PC-3 (cell line): ENCODE measurements at places on chromosomes 12 and 14. TPM values are rescaled to one million over a fixed set of nuclear protein-coding genes. Genes with fewer than 3 reads are reported as not detected.

The INHBE gene
- total RNA-seq: not detected in 2 replicates

DNA sequence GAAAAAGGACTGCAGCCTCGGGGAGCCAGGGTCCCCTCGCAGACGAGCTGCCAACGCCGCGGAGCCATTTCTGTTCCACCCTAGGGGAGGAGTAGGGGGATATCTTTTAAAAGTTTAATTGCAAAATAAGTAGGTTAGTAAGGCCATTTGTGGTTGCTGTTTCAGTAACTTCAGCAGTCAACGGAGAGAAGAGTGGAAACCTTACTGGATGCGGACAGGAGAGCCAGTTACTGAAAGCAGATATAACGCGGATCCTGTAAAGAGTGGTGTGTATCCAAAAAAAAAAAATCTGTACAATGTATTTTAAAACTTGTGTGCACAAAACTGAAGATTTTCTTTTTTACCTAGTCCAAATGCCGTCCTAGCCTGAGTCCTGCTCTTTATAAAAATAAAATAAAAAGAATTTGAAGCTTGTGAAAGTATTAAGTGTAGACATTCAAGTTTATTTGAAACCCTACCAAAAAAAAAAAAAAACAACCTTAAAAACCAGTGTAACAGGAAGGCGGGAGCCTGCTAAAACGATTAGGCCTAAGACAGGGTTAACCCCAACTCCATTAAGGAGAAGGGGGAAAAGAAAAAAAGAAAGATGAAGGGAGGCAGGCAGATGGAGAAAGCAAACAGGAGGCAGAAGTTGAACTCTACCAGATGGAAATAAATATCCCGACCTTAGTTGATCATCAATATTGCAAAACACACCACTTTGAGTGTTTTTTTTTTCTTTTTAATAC is 1.0 kb upstream of the BTG1 start:
- H3K27ac ChIP-seq: peak overlapping the region; percentile 38
- H3K27me3 ChIP-seq: no peaks in the 10 kb centered on the region
- H3K4me3 ChIP-seq: peak overlapping the region; percentile 79

The MYO1H gene
- not detected in 2 replicates for total RNA-seq

GRCh38 chr12:4446335-4446734 is 720 bp upstream of the FGF6 start:
- H3K27me3 ChIP-seq: peaks cover 81% of the 10 kb centered on the region
- no peaks in the 10 kb centered on the region for H3K36me3 ChIP-seq
- no peak for DNase-seq
- no peak overlapping the region for H3K4me3 ChIP-seq

DNA sequence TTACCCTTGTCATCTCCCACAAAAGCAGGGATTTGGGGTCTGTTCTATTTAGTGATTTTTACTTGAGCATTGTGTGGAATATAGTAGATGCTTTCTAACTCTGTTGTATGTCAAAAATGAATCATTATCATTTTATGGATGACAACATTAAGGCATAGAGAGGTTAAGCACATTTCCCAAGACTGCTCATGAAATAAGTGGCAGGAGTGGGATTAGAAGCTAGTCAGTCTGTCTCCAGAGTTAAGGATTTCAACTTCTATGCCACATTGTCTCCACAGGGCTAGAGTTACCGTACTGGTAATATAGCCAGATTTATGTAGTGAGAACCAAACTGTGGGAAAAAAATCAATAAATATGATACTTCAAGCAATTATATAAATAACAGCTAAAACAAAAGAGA is 170.6 kb upstream of the DCN start:
- no peak overlapping the region for H3K4me3 ChIP-seq
- DNase-seq: no peak
- H3K36me3 ChIP-seq: no peaks in the 10 kb centered on the region
- H3K27ac ChIP-seq: no peak overlapping the region

The TAS2R19 gene
- total RNA-seq: not detected in 2 replicates

DNA sequence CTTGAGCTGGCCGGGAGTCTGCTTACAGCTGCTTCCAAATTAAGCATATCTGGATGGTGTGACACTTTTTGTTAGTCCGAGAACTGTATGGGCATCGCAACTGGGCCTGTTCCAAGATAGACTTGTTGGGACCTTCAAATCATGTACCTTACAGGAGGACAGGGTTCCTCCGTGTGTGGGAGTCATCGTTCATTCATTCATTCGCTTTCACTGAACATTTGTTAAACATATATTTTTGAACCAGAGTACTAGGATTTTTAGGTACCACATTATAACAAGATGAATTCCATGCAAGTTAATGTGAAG is 387 bp upstream of the IPO8 start:
- no peaks in the 10 kb centered on the region for H3K36me3 ChIP-seq
- H3K27me3 ChIP-seq: no peaks in the 10 kb centered on the region
- no peak overlapping the region for H3K27ac ChIP-seq
- DNase-seq: no peak
- peaks cover 39% of the 10 kb centered on the region; the same call in 1 of the 2 replicates for H3K4me1 ChIP-seq

- H3K4me1 ChIP-seq: no peaks in the 10 kb centered on the region
- H3K36me3 ChIP-seq: no peaks in the 10 kb centered on the region
These were observed 204.7 kb downstream of the BCAT1 start for GRCh38 chr12:24743941-24744793.

- DNase-seq: no peak
- H3K4me3 ChIP-seq: no peak overlapping the region
- H3K4me1 ChIP-seq: no peaks in the 10 kb centered on the region
- H3K27me3 ChIP-seq: no peaks in the 10 kb centered on the region
These were observed 24.7 kb upstream of the DYNC1H1 start for GRCh38 chr14:101939646-101940170.

The SLC25A47 gene
- total RNA-seq: 0.07 TPM in 1 of 2 replicates, not detected in the other

DNA sequence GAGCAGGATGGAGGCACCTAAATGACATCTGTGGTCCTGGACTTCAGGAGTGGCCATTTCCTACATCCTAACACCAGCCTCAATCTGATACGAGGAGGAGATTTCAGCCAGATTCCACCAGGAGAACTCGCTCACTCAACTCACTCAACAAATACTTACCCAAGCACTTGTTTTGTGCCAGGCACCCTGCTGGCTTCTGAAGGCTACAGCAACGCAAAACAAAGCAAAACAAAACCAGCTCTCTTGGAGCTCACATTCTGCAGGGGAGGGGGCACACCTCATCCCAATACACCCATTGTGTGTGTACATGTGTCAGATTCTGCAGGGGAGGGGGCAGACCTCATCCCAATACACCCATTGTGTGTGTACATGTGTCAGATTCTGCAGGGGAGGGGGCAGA is 144.8 kb downstream of the PIWIL1 start:
- no peak overlapping the region for H3K27ac ChIP-seq
- no peaks in the 10 kb centered on the region for H3K36me3 ChIP-seq
- H3K4me3 ChIP-seq: no peak overlapping the region

The RTN1 gene
- 0.40 TPM in 1 of 2 replicates, not detected in the other for total RNA-seq

The SLC10A1 gene
- total RNA-seq: not detected in 2 replicates

The POP5 gene
- total RNA-seq: 83.8 and 89.8 TPM in 2 replicates

The GPR137C gene
- total RNA-seq: 0.63 and 0.91 TPM in 2 replicates

DNA sequence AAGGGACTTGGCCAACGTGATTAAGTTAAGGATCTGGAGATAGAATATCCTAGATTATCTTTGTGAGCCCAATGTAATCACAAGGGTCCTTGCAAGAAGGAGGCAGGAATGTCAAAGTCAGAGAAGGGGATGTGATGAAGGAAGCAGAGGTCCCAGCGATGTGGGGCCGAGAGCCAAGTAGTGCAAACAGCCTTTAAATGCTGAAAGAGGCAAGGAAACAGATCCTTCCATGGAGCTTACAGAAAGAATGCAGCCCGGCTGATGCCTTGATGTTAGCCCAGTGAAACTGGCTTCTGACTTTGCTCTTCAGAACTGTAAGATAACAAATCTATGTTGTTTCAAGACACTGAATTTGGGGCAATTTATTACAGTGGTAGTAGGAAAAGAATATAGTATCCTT is 74.9 kb downstream of the NEDD1 start:
- H3K36me3 ChIP-seq: no peaks in the 10 kb centered on the region
- no peak for DNase-seq
- no peak overlapping the region for H3K4me3 ChIP-seq

DNA sequence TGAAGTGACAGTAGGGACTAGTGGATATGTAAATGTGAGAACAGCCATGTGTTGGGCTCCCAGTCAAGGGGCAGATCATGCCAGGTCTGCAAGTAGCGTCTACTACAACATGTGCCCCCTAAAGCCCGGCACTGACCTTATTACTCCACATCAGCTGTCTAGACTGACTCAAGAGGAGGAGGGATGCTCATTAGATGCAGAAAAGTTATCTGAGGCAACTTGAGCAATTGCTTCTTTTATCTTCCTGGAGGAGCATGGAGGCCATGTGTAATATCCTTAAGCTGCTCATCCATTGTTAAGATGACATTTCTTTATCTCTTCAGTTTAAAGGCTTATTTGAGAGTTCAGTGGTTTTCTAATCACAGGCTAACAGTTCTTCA is 404.7 kb upstream of the FLRT2 start:
- no peak overlapping the region for H3K27ac ChIP-seq

DNA sequence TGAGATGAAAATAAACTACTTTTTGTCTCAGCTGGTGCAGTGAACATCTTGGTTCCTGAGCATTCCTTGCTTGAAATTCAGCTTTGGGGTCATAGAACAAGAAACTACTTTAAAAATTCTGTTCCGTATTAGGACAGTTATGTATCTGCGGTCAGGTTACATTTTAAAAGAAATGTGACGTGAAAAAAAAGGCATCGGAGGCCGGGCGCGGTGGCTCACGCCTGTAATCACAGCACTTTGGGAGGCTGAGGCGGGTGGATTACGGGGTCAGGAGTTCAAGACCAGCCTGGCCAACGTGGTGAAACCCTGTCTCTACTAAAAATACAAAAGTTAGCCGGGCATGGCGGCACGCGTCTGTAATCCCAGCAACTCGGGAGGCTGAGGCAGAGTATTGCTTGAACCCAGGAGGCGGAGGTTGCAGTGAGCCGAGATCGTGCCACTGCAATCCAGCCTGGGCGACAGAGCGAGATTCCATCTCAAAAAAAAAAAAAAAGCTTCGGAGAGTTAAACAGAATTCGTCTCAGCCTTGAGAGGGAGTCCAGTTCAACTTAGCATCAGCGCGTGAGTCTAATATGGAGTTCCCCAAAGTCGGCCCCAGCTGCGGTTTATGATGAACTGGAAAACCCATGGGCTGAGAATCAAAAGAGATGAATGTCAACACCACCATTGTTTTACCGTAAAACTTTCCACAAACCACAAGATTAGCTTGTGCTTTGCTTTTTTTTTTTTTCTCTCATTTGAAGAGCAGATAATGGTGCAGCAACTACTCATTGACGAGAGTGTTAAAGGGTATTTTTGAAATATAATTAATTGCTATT is 2.1 kb upstream of the SLC2A13 start:
- no peak for DNase-seq
- H3K36me3 ChIP-seq: no peaks in the 10 kb centered on the region
- no peaks in the 10 kb centered on the region for H3K27me3 ChIP-seq
- H3K27ac ChIP-seq: no peak overlapping the region
- H3K4me3 ChIP-seq: peak overlapping the region; percentile 80; the same call in 1 of the 2 replicates

GRCh38 chr12:92331383-92331782 is 185.7 kb upstream of the BTG1 start:
- H3K36me3 ChIP-seq: no peaks in the 10 kb centered on the region
- no peak overlapping the region for H3K27ac ChIP-seq
- no peak for DNase-seq
- H3K4me3 ChIP-seq: no peak overlapping the region
- H3K27me3 ChIP-seq: no peaks in the 10 kb centered on the region

The KLHL33 gene
- total RNA-seq: 0.17 TPM in 1 of 2 replicates, not detected in the other

GRCh38 chr12:45986641-45987339 is 3.6 kb downstream of the SCAF11 start:
- peaks cover 23% of the 10 kb centered on the region for H3K36me3 ChIP-seq
- H3K4me3 ChIP-seq: no peak overlapping the region
- no peak overlapping the region for H3K27ac ChIP-seq

DNA sequence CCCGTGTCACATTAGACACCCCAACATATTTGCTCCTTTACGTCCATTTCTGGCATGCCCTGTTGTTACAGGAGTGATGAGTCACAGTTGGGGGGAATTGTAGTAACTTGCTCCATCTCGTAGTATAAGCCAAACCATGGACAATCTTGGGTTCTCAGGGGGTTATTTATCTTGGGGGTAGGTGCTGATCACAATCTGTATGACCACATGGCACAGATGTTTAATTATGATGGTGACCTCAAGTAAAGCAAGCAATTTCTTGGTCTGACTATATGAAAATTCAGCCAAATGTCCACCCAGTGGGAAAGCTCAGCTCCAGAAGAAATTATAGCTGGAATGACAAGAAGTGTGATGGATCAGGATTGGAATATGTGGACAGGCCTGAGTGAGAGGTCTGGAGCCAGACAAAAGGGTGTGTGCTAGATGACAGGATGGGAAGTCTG is 32.1 kb upstream of the STON2 start:
- peaks cover 7% of the 10 kb centered on the region; the same call in 1 of the 2 replicates for H3K27me3 ChIP-seq
- H3K4me3 ChIP-seq: no peak overlapping the region
- peaks cover 13% of the 10 kb centered on the region for H3K4me1 ChIP-seq
- no peak overlapping the region for H3K27ac ChIP-seq

The PDZRN4 gene
- not detected in 2 replicates for total RNA-seq

The TPPP2 gene
- total RNA-seq: not detected in 2 replicates

DNA sequence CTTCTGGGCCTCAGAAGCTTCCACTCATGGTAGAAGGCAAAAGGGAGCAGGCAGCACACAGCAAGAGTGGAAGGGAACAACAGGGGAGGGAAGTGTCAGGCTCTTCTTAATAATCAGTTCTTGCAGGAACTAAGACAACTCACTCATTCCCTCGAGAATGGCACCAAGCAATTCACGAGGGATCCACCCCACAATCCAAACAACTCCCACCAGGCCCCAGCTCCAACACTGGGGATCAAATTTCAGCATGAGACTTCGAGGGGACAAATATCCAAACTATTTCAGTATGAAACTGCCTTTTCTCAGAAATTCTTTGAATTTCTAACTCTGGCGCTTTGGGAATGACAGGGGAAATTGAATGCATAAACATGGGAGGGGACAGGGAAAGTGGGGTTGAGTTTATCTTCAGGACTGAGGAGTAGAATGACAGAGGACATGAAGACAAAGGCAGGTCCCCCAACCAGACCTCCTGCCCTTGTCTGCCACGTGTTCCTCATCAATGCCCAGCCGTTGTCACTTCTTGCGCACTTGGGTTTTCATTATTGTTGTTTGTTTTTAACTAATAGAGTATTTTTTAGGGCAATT is 24.6 kb upstream of the APOF start:
- DNase-seq: no peak
- H3K4me1 ChIP-seq: no peaks in the 10 kb centered on the region
- no peak overlapping the region for H3K4me3 ChIP-seq
- H3K36me3 ChIP-seq: no peaks in the 10 kb centered on the region

GRCh38 chr12:117629454-117629853 is 268.0 kb upstream of the NOS1 start:
- no peak for DNase-seq
- H3K36me3 ChIP-seq: no peaks in the 10 kb centered on the region
- no peak overlapping the region for H3K4me3 ChIP-seq
